ENCODE measurements at places on chromosomes 2 and 18. TPM values are rescaled to one million over a fixed set of nuclear protein-coding genes. Genes with fewer than 3 reads are reported as not detected.

LBX2 gene
- 1.2 TPM for total RNA-seq

DNA sequence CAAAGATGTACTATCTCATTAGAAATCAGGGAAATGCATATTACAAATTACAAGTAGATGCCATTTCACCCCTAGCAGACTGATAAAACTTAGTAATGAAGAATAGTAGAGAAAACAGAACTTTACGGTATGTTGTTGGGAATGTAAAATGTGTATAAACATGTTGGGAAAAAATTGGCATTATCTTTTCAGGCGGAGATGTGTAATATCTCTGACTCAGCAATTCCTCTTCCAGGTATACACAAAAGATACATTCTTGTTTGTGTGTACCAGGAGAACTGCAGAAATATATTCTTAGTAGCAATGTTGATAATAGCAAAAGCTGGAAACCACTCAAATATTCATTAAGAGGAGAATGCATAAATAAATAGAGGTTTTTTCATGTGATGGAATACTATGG, 204.5 kb downstream of the LPIN1 start:
- H3K27ac ChIP-seq, result no peak overlapping the region
- no peaks in the 10 kb centered on the region for H3K27me3 ChIP-seq

DNA sequence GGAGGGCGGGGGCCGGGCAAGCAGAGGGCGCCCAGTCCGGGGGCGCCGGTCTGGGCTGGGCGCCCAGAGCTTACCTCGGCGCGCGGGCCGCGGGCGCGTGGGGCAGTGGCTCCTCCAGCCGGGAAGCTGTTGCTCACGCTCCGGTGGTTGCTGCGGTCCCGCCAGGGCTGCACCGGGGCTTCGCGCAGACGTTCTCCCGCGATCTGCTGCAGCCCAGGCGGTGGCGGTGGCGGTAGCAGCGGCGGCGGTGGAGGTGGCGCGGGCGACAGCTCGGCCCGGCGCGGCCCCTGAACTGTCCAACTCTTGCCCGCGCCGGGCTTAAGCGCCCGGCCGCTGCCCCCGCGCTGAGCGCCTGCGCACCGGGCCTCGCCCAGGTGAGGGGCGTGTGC, 391 bp downstream of the ZNF385B start:
- no peaks in the 10 kb centered on the region for H3K36me3 ChIP-seq
- H3K27ac ChIP-seq, result peak overlapping the region; percentile 50
- peaks cover 2% of the 10 kb centered on the region for H3K27me3 ChIP-seq

GRCh38 chr2:240930096-240930630, 24.0 kb downstream of the CROCC2 start:
- H3K27me3 ChIP-seq, result no peaks in the 10 kb centered on the region
- DNase-seq, result no peak
- H3K4me3 ChIP-seq, result no peak overlapping the region
- no peaks in the 10 kb centered on the region for H3K36me3 ChIP-seq
- H3K27ac ChIP-seq, result no peak overlapping the region
- no peaks in the 10 kb centered on the region for H3K4me1 ChIP-seq
